ENCODE measurements at places on chromosomes 7 and 10.

GRCh38 chr10:97861924-97862323, 12.3 kb downstream of the GOLGA7B start:
- DNase-seq: no peak

GRCh38 chr10:30557884-30558283, 71.7 kb downstream of the LYZL2 start:
- DNase-seq: no peak

DNA sequence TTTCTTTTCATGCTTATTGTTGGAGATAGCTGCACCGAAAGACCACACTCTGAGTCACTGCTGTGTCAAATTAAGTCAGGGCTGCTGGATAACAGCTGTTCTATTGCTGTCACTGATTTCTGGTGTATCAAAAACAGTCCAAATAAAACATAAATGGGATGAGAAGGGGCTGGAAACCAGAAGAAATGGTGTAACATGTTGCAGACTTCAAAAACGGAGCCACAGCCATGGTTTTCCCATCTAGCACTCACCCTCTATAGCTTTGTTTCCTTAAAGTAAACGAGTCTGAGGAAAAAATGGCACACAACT, 103.3 kb upstream of the DIP2C start:
- no peak for DNase-seq

DNA sequence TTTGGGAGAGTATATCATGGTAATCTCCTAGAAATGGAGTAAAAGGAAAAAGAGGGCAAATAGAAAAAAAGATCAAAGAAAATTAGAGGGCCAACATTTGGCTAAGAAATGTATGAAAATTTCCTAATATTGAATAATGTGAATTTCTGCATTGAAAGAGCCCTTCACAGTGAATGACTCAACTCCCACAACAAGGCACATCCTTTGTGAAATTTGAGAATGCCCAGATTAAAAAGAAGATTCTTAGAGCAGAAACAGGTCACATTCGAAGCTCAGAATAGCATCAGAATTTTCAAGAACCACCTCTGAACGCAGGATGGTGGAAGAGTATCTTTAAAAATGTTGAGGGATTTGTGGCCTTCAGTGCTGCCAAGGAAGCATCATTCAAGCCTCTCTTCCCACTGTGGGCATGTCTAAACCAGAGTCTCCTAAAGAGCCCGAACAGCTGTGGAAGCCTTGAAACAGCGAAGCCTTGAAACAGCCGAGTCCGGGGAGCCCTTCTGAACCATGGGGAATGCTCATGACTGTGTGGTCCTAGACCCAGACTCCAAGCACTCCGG, 43.6 kb downstream of the GUSB start:
- no peak for DNase-seq

- DNase-seq: no peak
Observed at GRCh38 chr7:114843102-114843501, 78.8 kb upstream of the MDFIC start.

DNA sequence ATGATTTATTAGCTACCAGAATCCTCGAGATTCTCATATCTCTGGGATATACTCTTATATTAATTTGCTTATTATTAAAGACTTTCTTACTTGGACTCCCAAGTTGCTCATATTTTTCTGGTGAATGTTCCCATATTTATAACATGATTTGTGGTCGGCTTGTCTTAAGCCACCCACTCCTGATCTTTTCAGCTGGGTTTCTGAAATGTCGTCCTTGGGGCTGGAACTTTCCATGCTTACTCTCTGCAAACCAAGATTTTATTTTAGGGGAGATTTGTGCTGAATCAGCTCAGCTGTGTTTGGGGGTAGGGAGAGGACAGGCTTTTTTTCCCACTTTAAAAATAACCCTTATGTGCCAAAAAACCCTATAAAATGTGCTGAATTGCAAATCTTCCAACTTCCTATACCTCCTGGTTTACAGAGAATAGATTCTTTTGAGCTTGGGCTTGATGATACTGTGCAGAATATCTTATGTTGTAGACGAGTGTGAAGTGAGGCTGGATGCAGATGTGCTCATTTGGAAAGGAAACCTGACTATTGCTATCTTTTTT, 162.1 kb downstream of the SND1 start:
- no peak for DNase-seq

- no peak for DNase-seq
Observed at GRCh38 chr7:98256431-98256830, 4.4 kb upstream of the TECPR1 start.

- DNase-seq: no peak
Observed at GRCh38 chr7:116172353-116172752, 38.0 kb upstream of the TES start.

GRCh38 chr10:78337646-78338391, 304.2 kb downstream of the RPS24 start:
- no peak for DNase-seq

- DNase-seq: no peak
Observed at GRCh38 chr7:130379532-130379920, 768 bp upstream of the CPA1 start.

GRCh38 chr10:19451937-19452336, 364.3 kb upstream of the PLXDC2 start:
- DNase-seq: no peak

DNA sequence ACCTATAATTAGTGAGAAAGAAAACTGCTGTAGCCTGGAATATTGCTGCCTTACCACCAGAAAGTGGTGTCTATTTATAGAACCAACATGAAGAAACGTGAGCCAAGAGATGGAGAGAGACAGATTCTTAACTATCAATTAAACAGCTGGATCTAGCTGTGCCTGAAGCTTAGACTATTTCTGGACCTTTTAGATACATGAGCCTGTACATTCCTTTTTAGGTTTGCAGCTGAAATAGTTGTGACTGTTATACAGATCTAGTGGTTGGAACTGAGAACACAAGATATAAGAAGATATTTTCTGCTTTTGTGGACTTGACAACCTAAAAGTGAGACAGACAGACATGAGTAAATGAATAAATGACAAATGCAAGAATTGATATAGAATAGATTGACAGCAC, 73.4 kb downstream of the CDK14 start:
- no peak for DNase-seq

DNA sequence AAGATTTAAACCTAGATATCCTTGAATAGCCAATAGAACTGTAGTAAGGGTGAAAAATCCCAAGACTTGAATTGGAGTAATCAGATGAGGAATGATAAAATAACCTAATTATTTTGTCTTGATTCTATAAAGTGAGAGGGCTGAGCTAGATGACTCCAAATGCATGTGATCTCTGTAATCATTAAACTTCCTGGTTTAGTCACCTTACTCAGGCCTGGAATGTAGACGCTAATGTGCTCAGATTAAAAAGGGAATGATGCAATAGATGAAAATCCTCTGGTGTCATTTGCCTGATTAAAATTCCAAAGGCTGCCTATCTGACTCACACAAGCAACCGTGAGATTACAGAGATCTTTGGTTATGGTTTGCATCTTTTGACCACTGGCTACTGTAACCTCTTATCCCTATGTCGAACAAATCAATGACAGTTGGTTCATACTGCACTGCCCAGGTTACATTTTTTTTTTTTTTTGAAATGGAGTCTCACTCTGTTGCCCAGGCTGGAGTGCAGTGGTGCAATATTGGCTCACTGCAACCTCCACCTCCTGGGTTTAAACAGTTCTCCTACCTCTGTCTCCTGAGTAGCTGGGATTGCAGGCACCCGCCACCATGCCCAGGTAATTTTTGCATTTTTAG, 2.9 kb upstream of the HKDC1 start:
- no peak for DNase-seq

DNA sequence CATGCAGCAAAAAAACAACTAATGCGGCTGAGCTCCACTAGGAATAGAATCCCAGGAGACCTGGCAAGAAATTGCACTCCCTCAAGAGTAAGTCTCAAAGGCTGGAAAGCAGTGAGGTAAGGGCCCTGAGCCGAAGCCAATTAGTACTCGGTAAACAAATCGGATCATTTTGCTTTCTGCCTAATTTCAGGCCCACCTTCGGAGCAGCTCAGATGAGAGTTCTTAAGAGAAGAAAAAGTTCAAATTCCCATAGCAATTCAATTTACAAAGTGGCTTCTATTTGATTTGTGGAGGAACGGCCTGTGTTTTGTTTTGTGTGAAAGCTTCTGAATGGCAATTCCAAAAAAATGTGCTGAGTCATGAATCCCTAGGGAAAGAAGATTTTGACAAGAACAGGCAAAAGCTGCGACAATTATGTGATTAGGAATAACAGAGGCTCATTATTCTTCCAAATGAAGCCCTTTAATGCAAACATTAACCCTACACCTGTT, 60.9 kb downstream of the SLC16A9 start:
- DNase-seq: no peak

DNA sequence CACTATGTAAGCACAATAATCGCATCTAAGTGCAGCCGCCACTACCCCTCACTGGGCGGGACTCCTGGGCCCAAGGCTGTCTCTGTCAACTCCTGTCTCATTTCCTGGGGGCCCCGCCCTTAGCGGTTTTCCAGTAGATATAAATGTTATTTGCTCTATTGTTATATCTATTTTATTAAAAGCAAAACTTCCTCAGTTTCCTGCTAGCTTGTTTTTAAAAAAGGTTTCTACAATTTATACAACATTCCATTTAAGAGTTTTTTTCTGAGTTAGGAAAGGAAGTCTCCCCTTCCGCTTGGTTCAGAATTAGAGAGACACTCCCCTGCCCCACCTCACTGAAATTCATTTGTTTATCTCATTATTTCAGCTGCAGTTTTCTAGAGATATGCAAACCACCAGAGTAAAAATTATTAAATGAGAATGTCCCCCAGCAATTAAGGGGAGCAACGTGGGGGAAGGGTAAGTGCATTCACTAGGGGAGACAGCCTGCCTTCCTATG, 82.7 kb downstream of the RAMP3 start:
- no peak for DNase-seq

DNA sequence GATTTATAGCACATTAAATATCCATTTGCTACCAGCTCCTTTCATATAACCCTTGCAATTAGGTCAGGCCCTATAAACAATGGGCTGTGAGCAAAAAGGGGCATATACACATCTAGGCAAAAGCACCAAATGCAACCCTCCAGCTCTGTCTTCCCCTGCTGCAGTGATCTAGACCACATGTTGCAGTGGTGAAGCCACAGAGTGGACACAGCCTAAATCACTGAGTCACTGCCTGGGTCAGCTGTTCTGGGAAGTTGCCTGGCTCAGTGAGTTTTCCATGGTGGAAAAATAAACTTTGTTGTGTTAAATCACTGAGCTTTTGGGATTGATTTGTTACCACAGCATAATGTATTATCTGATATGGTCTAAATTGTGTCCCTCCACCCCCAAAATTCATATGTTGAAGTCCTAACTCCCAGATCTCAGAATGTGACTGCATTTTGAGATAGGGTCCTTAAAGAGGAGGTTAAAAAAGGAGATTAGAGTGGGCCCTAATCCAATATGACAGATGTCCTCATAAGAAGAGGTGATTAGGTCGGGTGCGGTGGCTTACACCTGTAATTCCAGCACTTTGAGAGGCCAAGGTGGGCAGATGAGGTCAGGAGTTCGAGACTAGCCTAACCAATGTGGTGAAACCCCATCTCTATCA, 70.4 kb downstream of the ZFAND4 start:
- no peak for DNase-seq

- DNase-seq: no peak
Observed at GRCh38 chr10:84626397-84627087, 298.2 kb downstream of the CCSER2 start.

- DNase-seq: no peak
Observed at GRCh38 chr10:77975086-77975666, 48.6 kb upstream of the DLG5 start.

- DNase-seq: no peak
Observed at GRCh38 chr10:34486008-34486407, 329.1 kb downstream of the PARD3 start.

DNA sequence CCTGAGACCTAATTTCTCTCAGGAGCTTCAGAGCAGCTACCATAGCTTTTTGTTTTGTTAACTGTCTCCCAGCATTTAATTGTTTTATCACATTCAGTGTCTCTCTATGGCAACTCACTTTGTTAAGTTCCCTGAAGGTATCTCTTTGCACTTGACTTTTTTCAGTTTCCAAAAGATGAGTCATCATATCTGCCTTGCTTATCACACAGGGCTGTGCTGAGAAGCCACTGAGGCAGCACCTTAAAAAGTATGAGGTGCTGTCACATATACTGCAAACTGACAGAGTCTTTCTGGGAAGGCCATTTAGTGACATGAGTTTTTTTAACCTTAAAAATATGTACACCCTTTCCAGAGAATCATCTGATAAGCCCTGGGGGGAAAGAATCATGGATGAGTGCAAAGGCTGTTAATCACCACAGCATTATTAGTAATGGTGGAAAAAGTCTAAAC, 56.8 kb downstream of the PPP1R3C start:
- DNase-seq: no peak

DNA sequence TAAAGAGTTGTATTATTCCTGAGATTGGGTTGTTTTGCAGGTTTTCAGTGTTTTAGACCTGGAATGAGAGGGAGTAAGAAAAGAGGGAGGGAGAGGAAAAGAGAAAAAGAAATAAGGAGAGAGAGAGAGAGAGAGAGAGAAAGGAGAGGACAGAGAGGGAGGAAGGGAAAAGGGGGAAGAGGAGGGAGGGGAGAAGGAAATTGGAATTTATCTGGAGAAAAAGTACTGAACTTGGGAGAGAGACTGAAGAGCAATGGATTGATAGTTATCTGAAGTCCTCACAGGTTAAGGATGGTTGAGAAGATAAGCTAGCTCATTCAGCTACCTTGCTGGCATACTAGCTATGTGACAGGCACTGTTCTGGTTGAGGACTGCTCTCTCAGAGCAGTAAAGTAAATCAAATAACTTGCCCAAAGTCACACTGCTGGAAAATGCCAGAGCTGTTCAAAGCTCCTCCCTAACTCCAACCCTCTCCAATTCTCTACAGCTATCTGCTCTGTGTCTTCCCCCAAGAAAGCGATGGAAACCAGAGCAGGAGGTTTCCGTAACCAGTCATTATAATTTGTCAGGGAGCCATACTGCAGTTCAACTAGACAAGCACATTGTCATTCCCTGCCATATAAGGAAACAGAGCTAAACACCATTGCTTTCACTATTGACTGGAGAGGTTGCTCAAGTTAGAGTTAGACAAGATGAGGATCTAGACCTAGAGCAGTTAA, 10.7 kb downstream of the CALD1 start:
- DNase-seq: no peak

DNA sequence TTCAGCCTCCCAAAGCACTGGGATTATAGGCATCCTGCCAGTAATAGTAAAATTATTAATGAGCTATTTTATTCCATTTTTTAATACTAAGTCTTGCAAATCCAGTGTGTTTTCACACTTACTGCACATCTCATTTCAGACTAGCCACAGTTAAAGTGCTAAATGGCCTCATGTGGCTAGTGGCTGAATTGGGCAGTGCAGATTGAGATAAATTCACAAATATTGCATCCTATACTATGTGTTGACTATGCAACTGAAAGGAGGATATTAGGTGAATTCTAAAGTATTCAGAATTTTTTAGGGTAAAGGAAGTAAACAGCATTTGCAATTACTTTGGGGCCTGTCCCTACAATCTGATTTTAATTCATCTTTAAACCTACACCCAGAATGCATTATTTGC, 10.2 kb downstream of the APBB1IP start:
- DNase-seq: no peak

DNA sequence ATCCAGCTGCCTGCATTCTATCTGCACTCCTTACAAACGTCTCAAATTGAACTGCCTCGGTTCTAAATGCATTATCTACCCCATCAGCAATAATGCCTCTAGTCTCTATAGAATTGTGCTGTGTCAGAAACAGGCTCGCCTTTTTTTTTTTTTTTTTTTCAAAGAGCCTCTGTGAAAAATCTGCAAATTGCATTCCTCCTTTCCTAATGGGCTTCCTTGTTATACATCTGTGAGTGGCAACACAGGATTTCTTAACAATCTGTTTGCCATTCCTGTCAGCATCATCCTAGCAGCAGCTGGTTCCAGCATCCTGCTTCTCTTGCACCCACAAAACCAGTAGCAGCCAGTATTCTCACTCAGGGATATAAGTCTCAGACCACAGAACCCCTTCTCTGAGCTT, 413.5 kb upstream of the SEMA3D start:
- DNase-seq: no peak

Measured in NCI-H2081 (cell line).